Stimulated activated CD8-positive, alpha-beta memory T cell treated with anti-CD3 and anti-CD28 coated beads, Interleukin-2, amount 100 ng/mL, for 1 hour (primary cell): ENCODE measurements at places on chromosomes 7 and 10.

DNA sequence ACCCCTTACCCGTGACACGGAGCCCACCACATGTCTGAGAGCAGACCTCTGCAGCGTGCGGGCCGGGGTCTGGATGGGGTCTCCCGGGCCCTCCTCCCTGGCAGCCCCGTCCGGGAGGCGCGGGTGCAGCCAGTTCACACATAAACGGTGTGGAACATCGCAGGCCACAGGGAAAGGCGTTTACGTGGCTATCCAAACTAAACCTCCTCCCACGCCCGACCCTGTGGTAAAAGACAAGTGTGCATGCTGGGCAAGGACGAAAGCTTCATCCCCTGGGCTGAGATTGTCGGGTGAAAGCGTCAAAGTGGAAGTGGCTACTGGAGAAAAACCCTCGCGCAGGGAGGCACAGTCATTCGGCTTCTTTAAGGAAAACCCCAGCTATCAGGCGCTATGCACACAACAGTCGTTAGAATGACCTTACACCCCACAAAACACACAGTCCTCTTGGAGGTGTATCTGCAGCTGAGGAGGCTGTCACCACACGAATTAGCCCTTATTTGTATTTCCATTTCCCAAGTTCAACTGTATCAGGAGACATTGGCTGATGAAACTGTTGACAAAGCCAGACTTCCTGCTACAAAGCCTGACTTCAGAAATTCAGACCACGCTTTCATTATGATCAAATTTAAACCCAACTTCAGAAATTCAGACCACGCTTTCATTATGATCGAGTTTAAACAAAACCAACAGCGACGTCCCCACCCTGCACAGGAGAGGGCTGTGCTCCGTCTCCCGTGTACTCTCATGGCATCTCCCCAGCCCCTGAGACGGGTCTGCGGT, 15.3 kb downstream of the GPER1 start:
- DNase-seq, result no peak

DNA sequence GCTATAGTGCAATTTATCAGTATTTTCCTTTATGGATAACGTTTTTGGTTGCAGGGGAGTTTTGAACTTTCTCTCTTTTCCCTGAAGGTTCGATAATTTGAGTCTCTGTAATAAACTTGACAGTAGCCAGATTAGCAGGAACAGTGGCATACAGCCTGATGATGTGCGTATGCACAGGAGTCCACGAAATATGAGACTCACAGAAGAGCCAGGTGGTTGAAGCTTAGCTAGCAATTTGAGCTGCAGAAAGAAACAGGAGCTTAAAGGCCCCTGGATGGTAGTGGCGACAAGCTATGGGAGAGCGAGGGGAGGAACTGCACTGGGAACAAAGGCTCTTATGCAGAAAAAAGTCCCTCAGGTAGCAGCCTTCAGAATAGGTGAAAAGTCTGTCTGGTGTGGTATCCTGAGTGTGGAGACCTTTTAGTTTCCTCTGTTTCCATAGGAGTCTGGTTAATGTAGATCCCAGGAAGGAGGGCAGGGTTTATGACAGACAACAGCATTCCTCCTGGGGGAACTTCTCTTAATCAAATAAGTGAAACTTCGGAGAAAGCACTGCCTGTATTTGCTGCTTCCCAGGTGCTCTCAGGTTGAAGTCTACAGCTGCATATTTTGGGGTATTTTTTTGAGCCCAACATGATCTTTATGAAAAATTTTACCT, 32.7 kb downstream of the FANK1 start:
- no peak for DNase-seq

DNA sequence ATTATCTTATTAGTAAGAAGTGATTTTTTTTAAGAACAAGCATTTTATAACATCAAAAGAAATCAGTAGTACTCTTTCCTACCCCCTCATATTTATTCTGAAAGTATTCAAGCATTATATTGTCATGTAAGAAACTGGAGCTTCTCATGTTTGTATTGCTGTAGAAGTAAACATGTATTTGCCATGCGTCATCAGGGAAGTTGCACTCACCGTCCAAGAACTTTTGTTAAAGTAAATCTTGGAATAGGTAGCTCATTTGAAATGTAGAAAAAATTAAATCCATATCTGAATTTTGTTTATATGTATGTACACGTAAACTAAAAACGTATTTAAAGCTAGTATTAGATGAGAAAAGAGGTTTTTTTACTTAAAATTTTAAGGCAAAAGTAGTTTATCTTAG, 96.8 kb downstream of the PTEN start:
- DNase-seq, result no peak

GRCh38 chr7:156650042-156650441, 9.5 kb downstream of the RNF32 start:
- no peak for DNase-seq

DNA sequence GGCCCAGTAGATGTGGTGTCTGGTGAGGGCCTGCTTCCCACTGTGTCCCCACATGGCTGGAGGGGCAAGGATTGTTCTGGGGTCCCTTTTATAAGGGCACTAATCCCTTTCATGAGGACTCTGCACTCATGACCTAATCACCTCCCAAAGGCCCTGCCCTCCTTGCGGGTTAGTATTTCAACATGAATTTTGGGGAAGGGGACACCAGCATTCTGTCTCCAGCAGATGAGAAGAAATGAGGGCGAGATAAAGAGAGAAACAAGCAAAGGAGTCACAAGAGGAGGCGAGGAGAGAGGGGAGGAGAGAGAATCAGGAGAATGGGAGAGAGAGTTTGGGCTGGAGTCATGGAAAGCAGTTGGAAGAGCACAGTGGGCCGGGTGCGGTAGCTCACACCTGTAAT, 83.7 kb downstream of the C10orf105 start:
- no peak for DNase-seq

GRCh38 chr7:143938379-143939243, 3.6 kb downstream of the OR2F2 start:
- no peak for DNase-seq

- DNase-seq, result no peak
These were observed 82.2 kb downstream of the NOD1 start for GRCh38 chr7:30396389-30396788.

GRCh38 chr10:101230183-101230917, 1.1 kb upstream of the LBX1 start:
- no peak for DNase-seq

- no peak for DNase-seq
These were observed 1.3 kb upstream of the TAS2R38 start for GRCh38 chr7:141974831-141975230.

DNA sequence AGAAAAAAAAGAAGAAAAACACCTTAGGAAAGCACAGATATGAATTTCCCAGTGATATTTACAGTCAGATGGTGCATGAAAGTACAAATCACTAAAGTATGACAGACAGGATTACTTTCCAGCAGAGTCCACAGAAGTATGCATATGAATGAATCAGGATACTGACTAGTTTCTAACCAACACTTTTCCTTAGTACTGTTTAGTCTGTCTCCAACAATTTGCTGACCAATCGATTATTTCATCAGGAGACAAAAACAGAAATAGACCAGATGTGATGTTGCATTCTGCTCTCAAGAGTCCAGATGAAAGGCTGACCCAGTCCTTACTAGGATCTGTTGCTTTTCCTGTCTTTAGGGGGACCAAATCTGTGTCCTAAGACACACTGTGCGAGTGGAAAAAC, 14.6 kb downstream of the SLC35B4 start:
- DNase-seq, result no peak

GRCh38 chr10:600234-600633, 89.2 kb downstream of the DIP2C start:
- DNase-seq, result no peak

GRCh38 chr10:112875476-112876267, 74.4 kb upstream of the TCF7L2 start:
- no peak for DNase-seq

GRCh38 chr7:133860628-133861335, 266.4 kb upstream of the LRGUK start:
- DNase-seq, result no peak

GRCh38 chr10:79007421-79008319, 61.1 kb upstream of the ZMIZ1 start:
- DNase-seq, result no peak

DNA sequence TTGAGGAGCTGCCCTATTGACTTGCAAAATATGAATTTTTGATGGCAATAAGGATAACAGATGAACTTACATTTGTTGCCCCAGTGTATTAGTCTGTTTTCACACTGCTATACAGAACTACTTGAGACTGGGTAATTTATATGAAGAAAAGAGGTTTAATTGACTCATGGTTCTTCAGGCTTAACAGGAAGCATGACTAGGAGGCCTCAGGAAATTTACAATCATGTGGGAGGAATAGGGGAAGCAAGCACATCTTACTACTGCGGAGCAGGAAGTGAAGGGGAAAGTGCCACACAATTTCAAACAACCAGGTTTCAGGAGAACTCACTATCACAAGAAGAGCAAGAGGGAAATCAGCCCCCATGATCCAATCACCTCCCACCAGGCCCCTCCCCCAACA, 57.9 kb downstream of the ZNF22 start:
- DNase-seq, result no peak

- DNase-seq, result no peak
These were observed 251.0 kb upstream of the TAC1 start for GRCh38 chr7:97480772-97481390.

DNA sequence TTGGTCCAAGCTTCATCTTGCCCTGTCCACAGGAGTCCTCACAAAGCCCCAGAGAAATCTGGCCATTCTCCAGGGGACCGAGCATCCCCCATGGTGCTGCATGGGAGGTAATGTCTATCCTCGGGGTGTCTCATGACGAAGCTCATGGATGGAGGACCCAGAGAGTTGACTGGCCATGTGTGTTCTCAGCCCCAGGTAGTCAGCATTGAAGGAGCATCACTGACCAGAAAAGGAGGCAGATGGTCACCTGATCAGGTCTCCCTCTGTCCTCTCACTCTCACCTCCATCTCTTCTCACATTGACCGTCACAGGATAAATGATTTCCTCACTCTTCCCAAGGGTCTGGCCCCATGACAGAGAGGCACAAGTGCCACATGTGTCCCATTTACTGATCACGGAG, 33.4 kb upstream of the GDF10 start:
- no peak for DNase-seq

DNA sequence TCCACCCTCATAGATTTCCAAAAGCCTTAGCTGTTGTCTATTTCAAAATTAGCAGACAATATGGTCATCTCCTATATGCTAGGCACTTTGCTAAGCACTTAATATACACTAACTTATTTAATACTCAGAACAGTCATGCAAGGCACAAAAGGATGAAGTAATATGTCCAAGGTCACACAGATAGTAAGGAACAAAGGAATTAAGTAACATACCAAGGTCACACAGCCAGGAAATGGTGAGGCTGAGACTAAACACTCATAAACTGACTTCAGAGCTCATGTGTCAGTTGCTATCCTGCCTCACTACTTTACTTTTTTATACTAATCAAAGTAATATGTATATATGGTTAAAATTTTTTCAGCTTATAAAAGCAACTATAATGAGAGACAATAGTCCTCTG, 23.6 kb upstream of the HIBADH start:
- DNase-seq, result no peak

GRCh38 chr10:69639291-69640195, 9.5 kb downstream of the FAM241B start:
- peak; percentile 49 for DNase-seq

GRCh38 chr7:37942934-37943610, 22.6 kb downstream of the EPDR1 start:
- DNase-seq, result no peak

- no peak for DNase-seq
These were observed 87.8 kb upstream of the DKK1 start for GRCh38 chr10:52226197-52226847.

GRCh38 chr7:2313450-2314208, 612 bp downstream of the SNX8 start:
- DNase-seq, result no peak

DNA sequence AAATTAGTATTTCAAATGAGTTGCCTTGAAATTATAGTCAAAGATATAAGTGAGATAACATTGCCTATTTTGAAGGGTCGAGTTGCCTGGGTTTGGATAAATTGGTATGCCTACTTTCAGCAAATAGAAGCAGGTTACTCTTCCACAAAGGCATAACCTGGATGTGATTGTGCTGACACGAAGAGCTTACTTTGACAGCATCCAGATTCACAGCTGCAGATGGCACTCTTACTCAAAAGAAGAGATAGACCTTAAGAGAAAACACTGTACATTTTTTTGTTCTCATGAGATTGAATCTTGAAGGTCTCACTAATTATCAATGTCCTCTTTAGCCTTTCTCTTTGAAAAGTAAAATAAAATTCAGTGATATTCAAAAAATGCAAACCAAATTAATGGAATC, 1338.7 kb downstream of the REEP3 start:
- DNase-seq, result no peak

GRCh38 chr7:42522227-42522991, 285.4 kb upstream of the GLI3 start:
- DNase-seq, result no peak

GRCh38 chr7:114851406-114852061, 70.4 kb upstream of the MDFIC start:
- no peak for DNase-seq

DNA sequence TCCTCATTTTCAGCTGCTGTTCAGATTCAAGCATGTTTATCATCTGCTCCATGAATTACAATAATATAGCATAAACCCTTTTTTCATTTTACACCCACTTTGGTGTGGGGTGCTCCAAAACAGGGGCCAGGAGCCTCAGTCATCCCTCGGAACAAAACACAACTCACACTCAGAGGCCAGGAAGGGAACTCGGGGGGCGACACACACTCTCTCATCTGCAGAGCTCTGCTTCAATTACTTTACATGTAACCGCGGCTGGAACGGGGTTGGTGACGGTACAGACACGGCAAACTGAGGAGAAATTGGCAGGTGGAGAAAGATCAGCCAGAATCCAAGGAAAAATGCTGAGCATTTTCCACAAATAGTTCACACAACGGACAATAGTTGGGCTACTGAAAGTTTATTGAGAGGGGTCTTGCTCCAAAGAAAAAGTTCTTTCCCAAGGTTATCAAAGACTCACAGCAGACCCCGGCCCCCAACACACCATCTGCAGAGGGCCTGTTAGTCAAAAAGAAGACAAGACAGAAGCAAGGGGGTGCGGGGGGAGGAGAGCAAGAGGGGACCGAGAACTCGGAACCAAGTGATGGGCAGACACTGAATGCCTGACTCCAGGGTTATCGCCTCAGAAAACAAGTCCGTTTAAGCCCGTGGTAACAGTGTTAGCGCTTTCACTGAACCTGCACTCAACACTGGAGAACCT, 20.5 kb downstream of the DIP2C start:
- no peak for DNase-seq

DNA sequence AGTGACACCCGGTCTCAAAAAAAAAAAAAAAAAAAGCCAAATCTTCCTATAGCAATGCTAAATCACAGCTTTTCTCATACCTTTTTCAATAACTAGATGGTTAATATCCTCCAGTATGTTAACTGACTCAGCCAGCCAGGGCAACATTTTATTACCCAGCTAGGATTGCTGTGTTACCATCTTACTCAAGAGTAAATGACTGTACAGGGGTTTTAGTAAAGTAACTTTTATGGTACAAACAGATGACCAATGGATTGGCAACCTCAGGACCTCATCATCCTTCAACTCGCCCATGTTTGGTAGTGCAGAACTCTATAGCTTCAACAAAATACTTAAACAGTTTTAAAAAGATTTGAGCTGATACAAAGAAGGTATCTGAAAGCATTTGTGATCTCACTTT, 59.5 kb downstream of the HBP1 start:
- no peak for DNase-seq
